PC-3 (cell line): ENCODE measurements at places on chromosomes 16 and 17. TPM values are rescaled to one million over a fixed set of nuclear protein-coding genes. Genes with fewer than 3 reads are reported as not detected.

DNA sequence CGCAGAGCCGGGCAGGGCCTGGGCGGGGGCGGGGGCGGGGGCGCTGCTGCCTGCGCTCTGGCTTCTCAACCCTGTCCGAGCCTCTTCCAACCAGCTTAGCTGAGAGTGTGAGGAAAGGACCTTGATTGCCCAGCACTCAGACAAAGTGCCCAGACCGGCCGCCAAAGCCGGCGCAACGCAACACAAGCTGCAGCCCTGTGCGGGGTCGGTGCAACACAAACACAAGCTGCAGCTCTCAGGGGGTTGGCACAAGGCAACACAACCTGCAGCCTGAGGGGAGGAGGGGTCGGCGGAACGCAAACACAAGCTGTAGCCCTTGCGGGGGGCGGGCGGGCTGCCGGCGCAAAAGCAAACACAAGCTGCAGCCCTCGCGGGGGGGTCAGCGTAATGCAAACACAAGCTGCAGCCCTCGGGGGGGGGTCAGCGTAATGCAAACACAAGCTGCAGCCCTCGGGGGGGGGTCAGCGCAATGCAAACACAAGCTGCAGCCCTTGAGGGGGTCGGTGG, 60.0 kb downstream of the KLHDC4 start:
- no peaks in the 10 kb centered on the region for H3K27me3 ChIP-seq
- H3K4me3 ChIP-seq, result no peak overlapping the region
- H3K27ac ChIP-seq, result no peak overlapping the region
- H3K4me1 ChIP-seq, result no peaks in the 10 kb centered on the region
- no peaks in the 10 kb centered on the region; the same call in 1 of the 2 replicates for H3K36me3 ChIP-seq

DNA sequence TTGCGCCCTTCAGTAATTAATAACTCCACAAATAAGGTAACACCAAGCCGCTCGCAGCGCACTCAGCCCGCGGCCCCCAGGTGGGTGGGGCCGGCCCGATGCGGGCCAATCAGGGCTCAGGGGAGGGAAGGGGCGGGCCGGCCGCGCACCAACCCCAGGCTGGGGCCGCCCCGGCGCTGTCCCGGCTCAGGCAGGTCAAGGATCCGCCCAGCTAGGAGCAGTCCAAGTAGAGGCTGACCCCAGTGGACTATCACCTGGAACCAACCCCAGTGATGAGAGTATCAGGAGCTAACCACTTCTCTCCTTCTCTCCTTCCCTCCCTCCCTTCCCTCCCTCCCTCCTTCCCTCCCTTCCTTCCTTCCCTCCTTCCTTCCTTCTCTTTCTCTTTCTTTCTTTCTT, 110.8 kb downstream of the C16orf78 start:
- H3K36me3 ChIP-seq, result no peaks in the 10 kb centered on the region
- H3K27me3 ChIP-seq, result peaks cover 31% of the 10 kb centered on the region
- H3K4me1 ChIP-seq, result no peaks in the 10 kb centered on the region
- H3K27ac ChIP-seq, result no peak overlapping the region
- H3K4me3 ChIP-seq, result no peak overlapping the region

- peaks cover 53% of the 10 kb centered on the region for H3K27me3 ChIP-seq
- no peak overlapping the region for H3K27ac ChIP-seq
- H3K4me3 ChIP-seq, result no peak overlapping the region
- no peaks in the 10 kb centered on the region for H3K36me3 ChIP-seq
- DNase-seq, result no peak
Observed at GRCh38 chr16:62035115-62036092, 834 bp downstream of the CDH8 start.

PRSS27 gene
- 1.2 TPM in 1 of 2 replicates, not detected in the other for total RNA-seq

TPSG1 gene
- not detected in 2 replicates for total RNA-seq

GRCh38 chr17:1577182-1577581, 14.6 kb upstream of the PITPNA start:
- no peaks in the 10 kb centered on the region for H3K27me3 ChIP-seq
- H3K4me1 ChIP-seq, result peaks cover 10% of the 10 kb centered on the region
- H3K4me3 ChIP-seq, result no peak overlapping the region
- peak; percentile 77 for DNase-seq

GRCh38 chr16:57676553-57677085, 8.5 kb downstream of the ADGRG3 start:
- H3K4me1 ChIP-seq, result peaks cover 16% of the 10 kb centered on the region; the same call in 1 of the 2 replicates
- no peak overlapping the region for H3K4me3 ChIP-seq
- no peaks in the 10 kb centered on the region for H3K36me3 ChIP-seq
- no peaks in the 10 kb centered on the region for H3K27me3 ChIP-seq
- no peak overlapping the region for H3K27ac ChIP-seq

HSF4 gene
- 20.6 and 24.8 TPM in 2 replicates for total RNA-seq

P3H4 gene
- total RNA-seq, result 29.6 and 35.1 TPM in 2 replicates

DNA sequence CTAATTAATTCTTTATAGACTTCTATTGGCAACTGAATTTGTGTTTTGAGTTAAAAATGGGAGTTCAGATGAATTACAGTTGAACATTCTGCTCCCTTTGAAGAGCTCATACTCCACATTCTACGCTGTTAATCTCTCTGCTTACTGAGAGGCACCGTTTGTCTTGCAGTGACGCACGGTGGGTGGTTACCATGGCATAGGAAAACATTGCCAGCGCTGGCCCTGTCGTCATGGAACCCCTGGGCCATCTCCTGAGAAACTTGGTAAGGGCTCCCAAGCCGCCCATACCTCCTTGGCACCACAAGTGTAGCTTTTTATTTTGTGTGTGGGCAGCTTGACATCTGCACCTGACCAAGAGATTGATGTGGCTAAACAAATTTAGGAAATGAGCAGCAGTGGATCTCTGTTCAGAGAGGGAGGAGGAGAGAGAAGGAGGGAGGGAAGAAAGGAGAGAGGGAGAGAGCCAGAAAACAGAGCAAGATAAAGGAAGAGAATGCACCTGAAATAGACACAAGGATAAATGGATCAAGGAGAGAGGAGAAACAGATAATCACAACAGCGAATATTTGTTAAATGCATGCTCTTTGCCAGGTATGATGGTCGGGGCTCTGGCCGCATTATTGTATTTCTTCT, 398.5 kb downstream of the HAPSTR1 start:
- H3K36me3 ChIP-seq, result no peaks in the 10 kb centered on the region
- DNase-seq, result no peak
- no peak overlapping the region for H3K4me3 ChIP-seq
- H3K27ac ChIP-seq, result no peak overlapping the region
- no peaks in the 10 kb centered on the region for H3K27me3 ChIP-seq
- no peaks in the 10 kb centered on the region for H3K4me1 ChIP-seq

ZMYND15 gene
- 0.51 and 0.58 TPM in 2 replicates for total RNA-seq

EPX gene
- not detected in 2 replicates for total RNA-seq

NMT1 gene
- 99.2 and 117 TPM in 2 replicates for total RNA-seq

DNA sequence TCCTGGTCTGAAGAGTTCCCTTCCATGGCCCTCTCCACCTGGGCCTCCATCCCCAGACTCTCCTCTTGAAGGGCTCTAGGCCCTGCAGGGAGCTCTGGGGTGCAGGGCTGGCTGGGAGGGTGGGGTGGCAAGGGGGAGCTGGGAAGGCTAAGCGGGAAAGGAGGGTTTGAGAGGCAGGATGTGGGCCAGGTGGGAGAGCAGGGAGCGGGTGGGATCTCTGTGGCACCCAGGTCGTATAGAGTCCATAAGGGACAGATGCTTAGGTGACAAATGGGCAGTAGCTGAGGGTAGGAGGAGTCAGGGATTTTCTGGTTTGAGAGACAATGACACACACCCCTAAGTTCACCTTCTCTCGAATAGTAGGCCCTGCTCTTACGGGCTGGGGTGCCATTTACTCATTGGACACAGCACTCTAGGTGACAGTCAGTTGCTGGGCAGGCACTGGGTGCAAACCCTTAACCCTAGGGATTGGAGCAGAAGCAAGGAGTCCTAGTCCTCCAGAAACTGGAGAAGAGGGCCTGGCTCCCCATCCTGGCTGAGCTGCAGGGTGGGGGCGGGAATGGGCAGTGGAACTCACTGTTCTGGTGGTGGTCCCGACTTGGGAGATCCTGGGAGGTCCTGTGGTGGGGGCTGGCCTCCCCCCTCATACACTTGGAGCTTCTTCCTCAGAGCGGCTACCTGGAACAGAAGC, 15.3 kb downstream of the KIF18B start:
- H3K27me3 ChIP-seq, result no peaks in the 10 kb centered on the region
- no peak for DNase-seq
- peaks cover 93% of the 10 kb centered on the region for H3K36me3 ChIP-seq

TRPV3 gene
- 3.6 and 4.8 TPM in 2 replicates for total RNA-seq

OTOA gene
- not detected in 2 replicates for total RNA-seq

- DNase-seq, result peak; percentile 8
- no peaks in the 10 kb centered on the region; the same call in 1 of the 2 replicates for H3K36me3 ChIP-seq
- peak overlapping the region; percentile 94 for H3K4me3 ChIP-seq
- H3K27ac ChIP-seq, result peak overlapping the region; percentile 55
- no peaks in the 10 kb centered on the region for H3K27me3 ChIP-seq
Observed at GRCh38 chr16:30369091-30369937, 980 bp downstream of the TBC1D10B start.

GRCh38 chr16:85528528-85529387, 84.4 kb upstream of the GSE1 start:
- no peak overlapping the region for H3K4me3 ChIP-seq
- H3K27me3 ChIP-seq, result no peaks in the 10 kb centered on the region
- H3K4me1 ChIP-seq, result peaks cover 14% of the 10 kb centered on the region
- no peaks in the 10 kb centered on the region for H3K36me3 ChIP-seq

PMP22 gene
- 51.0 and 51.1 TPM in 2 replicates for total RNA-seq

- no peak overlapping the region for H3K27ac ChIP-seq
- no peaks in the 10 kb centered on the region for H3K4me1 ChIP-seq
- DNase-seq, result no peak
- no peak overlapping the region for H3K4me3 ChIP-seq
- H3K27me3 ChIP-seq, result peaks cover 26% of the 10 kb centered on the region; the same call in 1 of the 2 replicates
- no peaks in the 10 kb centered on the region for H3K36me3 ChIP-seq
Observed at GRCh38 chr16:23949630-23950290, 114.0 kb downstream of the PRKCB start.
